ENCODE measurements at places on chromosomes 12 and 14. TPM values are rescaled to one million over a fixed set of nuclear protein-coding genes. Genes with fewer than 3 reads are reported as not detected.

Gene CAPZA3
- polyA plus RNA-seq, result not detected

Gene RNASE3
- polyA plus RNA-seq, result not detected

Gene KRT6C
- not detected for polyA plus RNA-seq

- peak; percentile 15 for DNase-seq
Observed at GRCh38 chr12:46354111-46354801, 18.3 kb downstream of the SLC38A2 start.

- no peak for DNase-seq
Observed at GRCh38 chr14:80465546-80466220, 254.4 kb upstream of the DIO2 start.
